ENCODE measurements at places on chromosomes 5 and 9.

- no peak for DNase-seq
Measured at GRCh38 chr5:123351240-123351639, 72.0 kb downstream of the CEP120 start.

DNA sequence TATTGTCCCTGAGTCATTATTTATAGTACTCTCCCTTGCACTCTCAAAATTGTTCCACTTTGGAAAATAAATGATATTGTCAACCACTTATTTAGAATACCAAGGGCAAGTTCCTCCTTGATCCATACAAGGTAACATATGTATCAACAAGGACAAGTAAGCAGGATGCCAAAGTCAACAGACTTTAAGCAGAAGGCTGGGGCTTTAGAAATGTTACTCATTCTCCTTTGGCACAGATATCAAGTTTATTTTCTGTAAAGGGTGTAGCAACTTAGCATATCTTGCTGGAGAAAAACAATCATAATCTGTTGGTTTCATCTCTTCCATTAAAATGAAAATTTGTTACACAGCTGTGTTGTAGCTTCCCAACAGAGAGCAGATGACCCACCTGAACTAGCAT is 248.7 kb upstream of the SLC30A5 start:
- DNase-seq: no peak

GRCh38 chr5:135481387-135481786 is 29.2 kb upstream of the TIFAB start:
- no peak for DNase-seq

DNA sequence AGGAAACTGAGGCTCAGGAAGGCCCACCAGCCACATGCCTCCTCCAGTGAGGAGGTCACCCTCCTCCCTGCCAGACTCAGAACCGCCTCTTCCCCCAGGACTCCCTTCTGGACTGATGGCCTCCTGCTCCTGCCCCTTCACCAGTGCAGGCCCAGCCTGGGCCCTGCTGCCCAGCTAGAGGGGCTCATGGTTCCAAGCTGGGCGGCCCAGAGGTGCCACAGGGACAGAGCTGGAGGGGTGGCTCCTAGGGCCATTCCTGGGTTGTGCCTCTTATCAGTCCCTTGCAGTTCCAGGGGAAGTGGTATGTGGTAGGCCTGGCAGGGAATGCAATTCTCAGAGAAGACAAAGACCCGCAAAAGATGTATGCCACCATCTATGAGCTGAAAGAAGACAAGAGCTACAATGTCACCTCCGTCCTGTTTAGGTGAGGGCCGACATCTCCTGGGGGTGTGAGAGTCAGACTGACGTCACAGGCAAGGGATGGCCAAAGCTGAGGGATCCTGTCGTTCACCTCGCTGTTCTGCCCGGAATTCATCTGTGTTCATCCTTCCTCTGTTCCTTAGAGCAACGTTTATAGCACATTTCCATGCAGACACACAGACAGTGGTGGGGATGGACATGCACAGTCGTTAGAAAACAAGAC is 819 bp downstream of the LCN2 start:
- no peak for DNase-seq

GRCh38 chr9:99509065-99509745 is 287.1 kb downstream of the SEC61B start:
- DNase-seq: no peak

DNA sequence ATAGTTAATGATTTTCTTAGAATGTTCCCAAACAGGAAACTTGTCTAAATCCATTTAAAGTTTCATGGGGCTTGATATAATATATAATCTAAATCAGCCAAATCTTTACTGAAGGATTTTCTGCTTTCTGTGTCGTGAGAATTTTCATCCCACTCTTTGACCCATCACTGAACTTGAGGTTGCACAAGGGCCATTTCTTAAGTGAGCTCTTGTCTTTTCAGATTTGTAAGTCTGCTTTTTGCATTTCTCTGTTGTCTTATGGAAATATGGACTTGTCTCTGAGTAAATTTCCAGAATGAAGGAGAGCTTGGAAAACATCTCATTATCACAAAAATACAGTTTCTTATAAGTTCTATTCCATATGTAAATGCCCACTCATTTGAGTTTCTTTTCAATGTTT is 149.2 kb upstream of the ARRDC3 start:
- DNase-seq: no peak

DNA sequence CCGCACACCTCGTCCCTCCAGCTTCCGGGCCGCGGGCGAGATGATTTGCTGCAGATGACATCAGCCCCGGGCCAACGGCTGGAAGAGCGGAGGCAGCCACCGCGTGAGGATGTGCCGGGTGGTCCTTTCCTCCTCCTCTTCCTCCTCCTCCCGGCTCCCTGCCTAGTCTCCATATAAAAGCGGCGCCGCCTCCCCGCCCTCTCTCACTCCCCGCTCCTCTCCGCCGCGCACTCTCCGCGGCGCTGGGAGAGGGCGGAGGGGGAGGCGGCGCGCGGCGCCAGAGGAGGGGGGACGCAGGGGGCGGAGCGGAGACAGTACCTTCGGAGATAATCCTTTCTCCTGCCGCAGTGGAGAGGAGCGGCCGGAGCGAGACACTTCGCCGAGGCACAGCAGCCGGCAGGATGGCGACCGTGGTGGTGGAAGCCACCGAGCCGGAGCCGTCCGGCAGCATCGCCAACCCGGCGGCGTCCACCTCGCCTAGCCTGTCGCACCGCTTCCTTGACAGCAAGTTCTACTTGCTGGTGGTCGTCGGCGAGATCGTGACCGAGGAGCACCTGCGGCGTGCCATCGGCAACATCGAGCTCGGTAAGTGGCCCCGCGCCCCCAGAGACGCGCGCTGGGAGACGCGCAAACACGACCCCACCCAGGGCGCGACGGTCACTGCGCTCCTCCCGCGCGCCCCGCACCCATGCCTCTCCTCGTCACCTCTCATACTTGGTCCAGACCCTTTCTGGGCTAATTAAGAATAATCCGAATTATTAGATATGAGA is at the start of gene MAP1B:
Gene MAP1B, plus strand, starts transcription at position 345 of the 770 bp plus-strand sequence. Its CDS starts 57 bp downstream, at position 402.
- no peak for DNase-seq

GRCh38 chr9:134380542-134381271 is 54.5 kb downstream of the RXRA start:
- DNase-seq: no peak

DNA sequence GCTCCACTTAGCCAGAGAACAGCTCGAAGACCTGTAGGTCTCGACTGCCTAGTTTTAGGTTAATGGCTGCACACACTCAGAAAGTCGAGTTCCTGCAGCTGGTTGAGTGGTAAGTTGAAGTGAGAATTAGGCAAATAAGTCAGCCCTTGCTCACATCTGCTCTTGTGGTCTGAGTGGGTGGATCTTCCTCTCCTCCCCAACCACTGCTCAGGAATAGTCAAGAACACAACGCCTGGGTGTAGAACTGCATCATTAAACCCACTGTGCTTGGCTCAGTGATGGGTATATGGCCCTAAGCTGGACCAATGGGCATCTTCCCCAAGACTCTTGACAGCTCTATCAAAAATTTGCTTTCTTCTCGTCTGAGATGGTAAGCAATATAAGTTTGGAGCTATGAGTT is 20.9 kb upstream of the ADAM19 start:
- no peak for DNase-seq

DNA sequence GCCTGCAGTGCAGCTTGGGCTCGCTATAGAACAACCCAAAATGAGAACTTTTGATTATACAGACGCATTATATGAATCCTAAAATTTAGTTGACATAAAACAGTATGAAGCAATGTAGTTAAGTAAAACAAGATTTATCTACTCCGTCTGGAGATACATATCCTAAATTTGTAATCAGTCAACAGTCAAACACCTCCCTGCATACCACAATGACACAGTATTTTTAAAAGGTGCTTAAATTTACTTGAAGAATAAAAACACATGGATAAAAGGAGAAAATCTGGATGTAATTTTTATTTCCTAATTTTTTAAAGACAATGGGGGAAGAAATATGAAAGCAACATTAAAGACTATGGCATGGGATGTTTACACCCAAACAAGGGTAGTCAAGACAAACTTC is 70.8 kb downstream of the PTBP3 start:
- no peak for DNase-seq

- DNase-seq: no peak
Measured at GRCh38 chr5:88734191-88734640, 148.8 kb downstream of the MEF2C start.

DNA sequence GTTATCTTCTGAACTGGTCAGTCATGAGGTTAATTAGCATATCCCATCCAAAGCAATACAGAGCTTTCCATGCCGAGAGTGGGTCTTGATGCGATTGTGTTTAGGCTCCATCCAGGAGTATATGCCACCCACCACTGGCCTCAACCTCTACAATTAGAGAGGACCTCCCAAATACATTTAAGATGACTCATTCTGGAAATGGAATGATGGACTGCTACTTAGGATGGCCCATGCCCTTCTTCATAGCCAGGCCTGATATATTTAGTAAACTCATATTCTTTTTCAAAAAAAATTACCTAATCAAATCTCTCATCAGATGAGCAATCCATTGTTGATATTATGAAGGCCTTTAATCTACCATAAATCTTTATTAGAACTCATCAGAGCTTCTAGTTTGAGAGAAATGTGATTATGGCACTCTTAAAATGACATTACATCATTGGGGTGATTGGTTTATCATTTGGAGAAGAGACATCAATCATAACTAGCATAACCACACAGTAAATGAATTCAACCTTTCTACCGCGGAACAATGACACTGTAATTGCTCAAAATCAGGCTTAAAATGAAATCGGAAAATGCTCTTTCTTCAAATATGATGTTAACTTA is 414.2 kb upstream of the WWC1 start:
- no peak for DNase-seq

- no peak for DNase-seq
Measured at GRCh38 chr5:37900692-37901091, 60.9 kb upstream of the GDNF start.

DNA sequence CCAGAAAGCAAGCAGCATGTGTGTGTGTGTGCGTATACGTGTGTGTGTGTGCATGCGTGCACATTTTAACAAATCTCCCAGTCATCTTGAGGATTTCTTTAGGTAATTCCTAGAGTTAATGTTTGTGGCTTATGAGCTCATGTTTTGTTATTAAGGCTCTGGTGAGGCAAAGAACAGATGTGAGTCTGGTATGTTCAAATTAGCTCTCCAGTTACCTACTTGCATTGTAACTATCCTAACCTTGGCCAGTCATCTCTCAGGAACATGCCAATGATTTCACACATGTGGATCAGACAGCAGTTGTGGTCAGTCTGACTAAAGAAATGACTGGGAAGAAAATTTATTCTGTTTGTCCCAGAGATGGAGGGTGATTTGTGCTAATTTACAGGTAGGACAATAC is 163.1 kb downstream of the IZUMO3 start:
- DNase-seq: no peak

DNA sequence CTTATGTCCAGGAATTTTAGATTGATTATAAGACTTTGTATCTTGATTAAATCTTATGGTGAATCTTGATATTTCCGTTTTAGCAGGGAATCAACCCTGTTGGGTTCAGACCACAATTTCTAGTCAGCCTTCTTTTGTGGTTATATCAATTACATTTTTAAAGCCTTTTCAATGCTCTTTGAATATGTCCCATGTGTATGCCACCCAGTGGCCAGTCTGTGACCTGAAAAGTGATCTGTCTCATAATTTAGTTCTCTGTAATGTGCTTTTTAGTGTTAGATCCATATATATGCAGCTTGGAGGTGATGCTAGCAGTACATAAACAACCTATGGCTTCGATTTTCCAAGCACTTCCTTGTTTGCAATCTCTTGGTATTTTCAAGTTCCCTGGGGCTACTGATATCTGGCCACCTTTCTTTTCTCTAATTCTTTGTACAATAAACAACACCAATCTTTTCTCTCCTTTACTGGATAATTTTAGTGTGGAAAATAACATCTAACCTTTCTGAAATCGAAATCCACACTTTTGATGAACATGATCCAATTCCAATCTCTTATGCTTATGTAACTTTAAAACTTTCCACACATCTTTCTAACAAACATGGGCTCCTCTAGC is 28.8 kb downstream of the PDE8B start:
- no peak for DNase-seq

- DNase-seq: no peak
Measured at GRCh38 chr9:131418143-131419025, 24.5 kb downstream of the PRRC2B start.

- DNase-seq: no peak
Measured at GRCh38 chr9:26457151-26457550, 435.5 kb downstream of the CAAP1 start.

DNA sequence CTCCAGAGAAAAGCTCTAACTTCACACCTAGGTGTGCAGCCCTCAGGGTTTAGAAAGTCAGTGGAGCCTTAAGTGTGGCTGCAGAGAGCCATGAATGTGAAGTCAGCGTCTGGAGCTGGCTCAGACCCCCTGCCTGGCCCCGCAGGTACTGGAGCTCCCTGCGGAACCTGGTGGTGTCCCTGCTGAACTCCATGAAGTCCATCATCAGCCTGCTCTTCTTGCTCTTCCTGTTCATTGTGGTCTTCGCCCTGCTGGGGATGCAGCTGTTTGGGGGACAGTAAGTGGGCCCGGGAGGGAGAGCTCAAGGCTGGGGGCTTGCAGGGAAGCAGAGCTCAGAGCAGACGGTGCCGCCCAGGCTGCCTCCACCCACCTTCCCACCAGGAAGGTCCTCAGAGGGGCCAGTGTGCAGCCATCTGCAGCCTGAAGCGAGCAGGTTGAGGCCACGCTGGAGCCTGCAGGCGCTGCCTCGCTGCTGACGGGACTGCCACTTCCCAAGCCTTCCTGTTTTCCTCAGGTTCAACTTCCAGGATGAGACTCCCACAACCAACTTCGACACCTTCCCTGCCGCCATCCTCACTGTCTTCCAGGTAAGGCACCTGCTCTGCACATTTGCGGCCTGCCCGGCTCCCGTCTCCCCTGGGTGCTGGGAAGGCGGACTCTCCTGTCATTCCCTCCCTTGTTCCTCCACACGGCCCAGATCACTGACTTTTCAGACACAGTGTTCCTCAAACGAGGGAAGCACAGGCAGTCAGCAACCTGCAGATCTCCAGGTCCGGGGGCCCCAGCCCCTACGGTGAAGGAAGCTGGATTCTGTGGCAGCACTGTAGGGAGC is 108.9 kb downstream of the CACNA1B start:
- no peak for DNase-seq

GRCh38 chr5:94345257-94345656 is 273.1 kb downstream of the KIAA0825 start:
- DNase-seq: no peak

DNA sequence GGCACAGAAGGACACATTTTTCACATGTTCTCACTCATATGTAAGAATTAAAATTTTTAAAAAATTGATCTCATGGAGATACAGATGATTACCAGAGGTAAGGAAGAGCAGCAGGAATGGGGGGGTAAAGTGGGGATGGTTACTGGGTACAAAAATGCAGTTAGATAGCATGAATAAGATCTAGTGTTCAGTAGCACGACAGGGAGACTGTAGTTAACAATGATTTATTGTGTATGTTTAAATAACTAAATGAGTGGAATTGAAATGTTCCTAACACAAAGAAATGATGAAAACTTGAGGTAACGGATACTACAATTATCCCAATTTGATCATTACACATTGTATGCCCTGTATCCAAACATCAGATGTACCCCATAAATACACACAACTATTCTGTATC is 15.2 kb upstream of the TGFBI start:
- no peak for DNase-seq

All from stimulated activated CD4-positive, alpha-beta T cell treated with anti-CD3 and anti-CD28 coated beads, Interleukin-15, amount 100 ng/mL, for 1 hour (primary cell).